Activated CD4-positive, alpha-beta memory T cell treated with anti-CD3 and anti-CD28 coated beads, Interleukin-2, amount 10 ng/mL, durations not matched to agents 7 days and 5 days (primary cell): ENCODE measurements at places on chromosomes 2 and 18.

- no peak for DNase-seq
- H3K4me1 ChIP-seq: no peaks in the 10 kb centered on the region
- no peak overlapping the region for H3K4me3 ChIP-seq
- H3K27me3 ChIP-seq: no peaks in the 10 kb centered on the region
- H3K36me3 ChIP-seq: no peaks in the 10 kb centered on the region
Measured at GRCh38 chr18:65975536-65975935, 224.7 kb downstream of the CDH7 start.

DNA sequence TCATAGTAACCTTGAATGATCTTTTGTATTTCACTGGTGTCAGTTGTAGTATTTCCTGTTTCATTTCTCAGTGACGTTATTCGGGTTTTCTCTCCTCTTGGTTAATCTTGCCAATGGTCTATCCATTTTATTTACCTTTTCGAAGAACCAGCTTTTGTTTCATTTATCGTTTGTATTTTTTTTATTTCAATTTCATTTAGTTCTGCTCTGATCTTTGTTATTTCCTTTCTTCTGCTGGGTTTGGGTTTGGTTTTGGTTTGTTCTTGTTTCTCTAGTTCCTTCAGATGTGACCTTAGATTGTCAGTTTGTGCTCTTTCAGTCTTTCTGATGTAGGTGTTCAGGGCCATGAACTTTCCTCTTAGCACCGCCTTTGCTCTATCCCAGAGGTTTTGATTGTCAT is 36.7 kb downstream of the SP140 start:
- H3K27me3 ChIP-seq: no peaks in the 10 kb centered on the region
- no peak for DNase-seq
- peaks cover 61% of the 10 kb centered on the region for H3K4me1 ChIP-seq
- peaks cover 90% of the 10 kb centered on the region for H3K36me3 ChIP-seq
- peak overlapping the region; percentile 78 for H3K27ac ChIP-seq

- no peak overlapping the region for H3K4me3 ChIP-seq
- no peaks in the 10 kb centered on the region for H3K4me1 ChIP-seq
- no peak overlapping the region for H3K27ac ChIP-seq
- H3K27me3 ChIP-seq: peaks cover 16% of the 10 kb centered on the region
Measured at GRCh38 chr2:236743039-236743920, 173.7 kb downstream of the ACKR3 start.

DNA sequence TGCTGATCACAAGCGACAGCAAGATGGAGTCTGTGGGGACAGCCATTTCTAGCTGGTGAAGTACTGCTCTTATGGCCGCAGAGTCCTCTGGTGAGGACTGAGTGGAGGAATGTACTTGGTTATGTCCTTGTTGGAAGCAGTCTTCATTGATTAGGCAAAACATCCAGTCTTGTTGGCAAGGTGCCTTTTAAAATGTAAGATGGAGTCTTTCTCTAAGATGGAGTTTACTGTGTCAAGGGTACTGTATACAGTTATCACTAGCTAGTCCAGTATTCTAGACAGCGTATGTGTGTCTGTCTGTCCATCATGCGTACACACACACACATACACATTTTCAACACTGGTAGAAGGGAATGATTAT is 74.8 kb downstream of the NPAS2 start:
- H3K4me1 ChIP-seq: no peaks in the 10 kb centered on the region
- DNase-seq: no peak
- no peaks in the 10 kb centered on the region for H3K27me3 ChIP-seq
- no peaks in the 10 kb centered on the region for H3K36me3 ChIP-seq
- H3K27ac ChIP-seq: no peak overlapping the region
- no peak overlapping the region for H3K4me3 ChIP-seq

GRCh38 chr2:230910546-230911177 is 14.4 kb downstream of the GPR55 start:
- no peak overlapping the region for H3K27ac ChIP-seq
- H3K27me3 ChIP-seq: peaks cover 21% of the 10 kb centered on the region
- H3K4me1 ChIP-seq: peaks cover 49% of the 10 kb centered on the region
- peaks cover 21% of the 10 kb centered on the region for H3K36me3 ChIP-seq
- no peak overlapping the region for H3K4me3 ChIP-seq

DNA sequence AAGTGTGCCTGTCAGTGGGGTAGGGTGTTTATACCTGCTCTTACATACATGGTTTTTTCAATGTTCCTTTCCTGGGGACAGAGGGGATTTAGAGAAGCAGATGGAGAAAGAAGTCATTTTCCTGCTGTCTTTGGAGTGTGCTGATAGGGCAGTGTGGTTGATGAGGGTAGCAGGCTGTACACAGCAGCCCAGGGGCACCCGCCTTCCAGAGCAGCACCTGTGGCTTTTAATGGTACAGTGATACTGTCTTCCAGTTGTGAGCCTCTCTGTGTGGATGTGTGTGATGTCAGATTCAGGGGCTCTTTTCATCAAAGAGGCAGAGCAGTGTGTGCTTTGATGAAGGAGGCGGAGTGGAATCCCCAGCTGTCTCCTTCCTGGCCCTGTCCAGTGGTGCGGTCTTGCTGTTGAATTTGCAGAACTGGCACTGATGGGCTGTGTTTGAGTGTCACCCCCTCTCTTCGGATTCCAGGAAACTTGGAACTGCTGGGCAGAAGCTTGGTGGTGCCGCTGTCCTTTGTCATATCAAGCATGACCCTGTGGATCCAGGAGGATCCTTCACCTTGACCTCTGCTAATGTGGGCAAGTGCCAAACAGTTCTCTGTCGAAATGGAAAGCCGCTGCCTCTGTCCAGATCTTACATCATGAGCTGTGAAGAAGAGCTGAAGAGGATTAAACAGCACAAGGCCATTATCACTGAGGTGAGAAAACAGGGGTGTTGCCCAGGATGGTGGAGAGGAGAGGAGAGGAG is 259.8 kb downstream of the PHLPP1 start:
- H3K36me3 ChIP-seq: no peaks in the 10 kb centered on the region
- H3K4me3 ChIP-seq: no peak overlapping the region
- H3K27ac ChIP-seq: no peak overlapping the region
- no peaks in the 10 kb centered on the region for H3K27me3 ChIP-seq
- DNase-seq: no peak

GRCh38 chr18:10838553-10838952 is 310.8 kb downstream of the PIEZO2 start:
- DNase-seq: no peak
- H3K36me3 ChIP-seq: no peaks in the 10 kb centered on the region
- no peaks in the 10 kb centered on the region for H3K4me1 ChIP-seq
- no peak overlapping the region for H3K27ac ChIP-seq
- no peak overlapping the region for H3K4me3 ChIP-seq

GRCh38 chr18:72674710-72675109 is 130.6 kb upstream of the CBLN2 start:
- no peak for DNase-seq
- H3K4me3 ChIP-seq: no peak overlapping the region
- no peaks in the 10 kb centered on the region for H3K27me3 ChIP-seq
- no peak overlapping the region for H3K27ac ChIP-seq
- H3K4me1 ChIP-seq: no peaks in the 10 kb centered on the region
